OCI-LY7 (cell line): ENCODE measurements at places on chromosomes 6 and 20.

GRCh38 chr20:62741701-62742491 lies 33.3 kb downstream of the NTSR1 start:
- DNase-seq = no peak

GRCh38 chr6:122423734-122424133 lies 24.3 kb downstream of the HSF2 start:
- no peak for DNase-seq

- no peak for DNase-seq
These were observed 17.2 kb downstream of the TAB2 start for GRCh38 chr6:149334682-149335160.

DNA sequence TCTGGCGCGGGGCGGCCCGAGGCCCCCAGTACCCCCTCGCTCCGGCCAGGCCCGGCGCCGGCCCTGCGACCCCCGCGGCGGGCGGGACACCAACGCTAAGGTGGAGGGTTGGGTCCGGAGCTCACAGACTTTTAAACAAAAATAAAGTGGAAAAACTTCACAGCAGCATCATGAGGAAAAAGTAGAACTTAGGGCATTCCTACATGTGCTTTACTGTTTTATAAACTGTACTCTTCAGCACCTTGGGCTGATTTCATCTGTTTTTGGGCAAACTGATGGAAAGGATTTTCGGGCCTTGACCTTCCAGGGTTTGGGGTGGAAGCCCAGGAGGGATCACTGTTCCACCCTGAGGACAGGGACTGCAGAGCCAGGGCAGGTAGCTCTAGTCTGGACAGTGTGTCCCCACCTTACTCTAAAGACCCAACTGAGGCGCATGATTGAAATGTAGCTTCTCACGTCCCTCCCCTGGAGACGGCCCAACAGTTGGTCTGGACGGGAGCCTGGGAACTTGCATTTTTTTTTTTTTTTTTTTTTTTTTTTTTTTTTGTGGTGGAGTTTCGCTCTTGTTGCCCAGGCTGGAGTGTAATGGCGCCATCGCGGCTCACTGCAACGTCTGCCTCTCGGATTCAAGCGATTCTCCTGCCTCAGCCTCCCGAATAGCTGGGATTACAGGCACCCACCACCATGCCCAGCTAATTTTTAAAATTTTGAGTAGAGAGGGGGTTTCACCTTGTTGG lies 740 bp downstream of the NELFCD start:
- peak; percentile 40 for DNase-seq

DNA sequence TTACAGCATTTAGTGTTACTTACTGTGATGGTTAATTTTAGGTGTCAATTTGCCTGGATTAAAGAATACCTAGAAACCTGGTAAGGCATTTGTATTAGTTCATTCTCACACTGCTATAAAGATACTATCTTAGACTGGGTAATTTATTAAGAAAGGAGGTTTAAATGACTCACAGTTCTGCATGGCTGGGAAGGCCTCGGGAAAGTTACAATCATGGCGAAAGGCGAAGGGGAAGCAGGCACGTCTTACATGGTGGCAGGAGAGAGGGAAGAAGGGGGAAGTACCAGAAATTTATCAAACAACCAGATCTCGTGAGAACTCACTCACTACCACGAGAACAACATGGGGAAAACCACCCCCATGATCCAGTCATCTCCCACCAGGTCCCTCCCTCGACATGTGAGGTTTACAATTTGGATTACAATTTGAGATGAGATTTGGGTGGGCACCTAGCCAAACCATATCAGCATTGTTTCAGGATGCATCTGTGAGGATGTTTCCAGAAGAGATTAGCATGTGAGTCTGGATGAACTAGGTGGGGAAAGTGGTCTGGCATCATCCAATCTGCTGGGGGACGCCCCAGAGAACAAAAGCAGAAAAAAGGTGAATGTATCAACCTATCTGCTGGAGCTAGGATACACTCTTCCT lies 76.8 kb downstream of the MKKS start:
- no peak for DNase-seq

DNA sequence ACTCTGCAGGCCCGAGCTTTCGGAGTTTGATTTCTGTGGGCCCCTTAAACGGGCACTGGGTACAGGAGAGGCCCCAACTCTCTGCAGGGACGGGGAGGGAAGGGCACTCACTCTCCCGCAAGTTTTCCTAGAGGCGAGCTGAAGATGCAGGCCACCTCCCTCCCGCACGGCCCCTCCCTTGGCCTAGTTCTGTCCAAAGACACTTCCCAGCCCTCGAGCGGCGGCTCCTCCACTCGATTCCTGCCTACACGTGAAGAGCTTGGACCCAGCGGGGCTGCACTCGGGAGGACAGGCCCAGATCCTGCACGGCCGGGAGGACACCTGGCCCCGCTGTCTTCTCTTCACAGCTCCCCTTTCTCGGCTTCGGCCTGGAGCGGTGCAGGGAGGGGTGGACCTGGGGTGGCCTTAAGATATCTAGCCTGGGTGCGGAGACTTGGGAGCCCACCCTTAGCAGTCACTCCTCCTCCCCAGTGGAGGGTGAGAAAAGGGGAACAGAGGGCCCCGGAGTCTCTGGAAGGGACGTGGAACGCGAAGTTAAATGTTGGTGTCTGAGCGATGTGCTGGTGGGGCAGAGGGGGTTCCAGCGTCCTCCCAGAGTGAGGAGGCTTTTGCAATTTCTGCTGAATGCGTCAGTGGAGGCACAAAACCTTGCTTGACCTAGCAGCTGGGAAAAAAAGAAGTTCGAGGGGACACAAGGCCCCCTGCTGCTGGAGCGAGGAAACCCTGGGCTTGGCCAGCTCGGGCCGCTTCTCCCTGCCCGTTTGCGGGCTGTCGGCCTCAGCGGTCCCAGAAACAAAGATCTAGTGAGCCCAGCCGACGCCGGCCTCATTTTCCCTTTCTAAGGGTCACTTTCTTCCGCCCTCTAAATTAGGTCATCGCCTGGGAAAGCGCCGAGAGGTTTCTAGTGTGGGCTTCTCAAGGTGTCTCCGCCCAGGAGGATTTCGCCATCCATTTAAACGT lies 4.9 kb downstream of the OLIG3 start:
- no peak for DNase-seq

- DNase-seq = no peak
These were observed 11.8 kb downstream of the MAS1 start for GRCh38 chr6:159902620-159903019.

- DNase-seq = no peak
These were observed 305.6 kb downstream of the THBS2 start for GRCh38 chr6:168948002-168948401.

DNA sequence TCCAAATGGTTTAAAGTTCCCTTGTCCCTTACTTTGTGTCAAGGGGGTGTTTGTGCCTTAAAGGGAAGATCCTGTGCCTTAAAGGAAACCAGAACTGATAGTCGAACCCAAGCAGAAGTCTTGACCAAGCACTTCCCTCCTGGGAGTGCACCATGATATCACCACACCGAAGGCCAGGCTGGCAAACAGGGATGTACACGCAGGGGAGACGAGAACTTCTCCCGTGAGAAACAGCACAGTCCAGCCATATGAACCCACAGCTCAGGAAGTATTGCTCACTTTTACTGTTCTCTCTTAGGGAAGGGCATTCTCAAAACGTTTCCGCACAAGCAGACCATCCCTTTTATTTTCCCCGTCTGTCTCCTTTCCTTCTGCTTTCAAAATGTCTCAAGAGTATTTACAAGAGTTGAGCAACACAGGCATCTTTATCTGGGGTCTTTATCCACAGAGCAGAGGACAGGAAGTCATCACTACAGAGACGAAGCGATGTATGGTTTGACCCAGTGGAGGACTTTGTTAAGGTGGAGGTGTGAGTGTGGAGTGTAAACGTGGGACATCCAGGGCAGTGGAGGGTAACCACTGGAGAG lies 12.8 kb upstream of the SERPINB1 start:
- DNase-seq = no peak

GRCh38 chr6:36536873-36537547 lies 10.3 kb downstream of the STK38 start:
- DNase-seq = no peak

DNA sequence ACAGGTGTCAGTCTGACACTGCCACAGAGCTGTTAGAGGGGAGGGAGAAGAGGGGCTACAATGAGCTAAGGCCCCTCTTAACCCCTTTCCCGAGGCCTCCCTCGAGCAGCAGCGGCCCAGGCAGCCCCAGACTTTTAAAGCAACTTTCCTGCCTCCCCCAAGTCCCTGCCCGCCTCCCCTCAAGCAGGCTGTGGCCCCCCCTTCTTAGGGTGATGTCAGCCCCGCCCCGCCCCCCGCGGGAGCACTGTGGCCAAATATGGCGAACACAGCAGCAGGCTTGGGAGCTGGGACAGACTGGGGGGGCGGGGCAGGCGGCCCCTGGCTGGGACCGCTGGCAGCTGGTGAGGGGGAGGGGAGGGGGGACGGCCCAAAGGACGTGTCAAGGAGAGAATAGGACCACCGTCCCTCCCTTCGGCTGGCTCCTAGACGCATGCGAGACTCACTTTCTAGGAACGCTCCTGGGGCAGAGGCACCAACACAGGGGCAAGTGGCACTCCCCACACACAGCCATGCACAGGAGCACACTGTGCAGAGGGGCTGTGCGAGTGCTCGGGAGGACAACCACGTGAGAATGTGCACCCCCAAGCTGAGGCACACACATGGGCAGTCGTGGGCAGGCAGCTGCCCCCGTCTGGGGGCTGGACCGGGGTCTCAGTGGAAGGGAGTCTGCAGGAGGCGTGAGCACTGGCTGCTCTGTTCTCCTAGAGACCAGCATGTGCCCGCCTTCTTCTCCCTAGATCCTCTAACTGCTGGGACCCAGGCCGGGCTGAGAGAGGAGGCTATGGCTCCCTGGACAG lies 6.7 kb downstream of the TEAD3 start:
- no peak for DNase-seq

DNA sequence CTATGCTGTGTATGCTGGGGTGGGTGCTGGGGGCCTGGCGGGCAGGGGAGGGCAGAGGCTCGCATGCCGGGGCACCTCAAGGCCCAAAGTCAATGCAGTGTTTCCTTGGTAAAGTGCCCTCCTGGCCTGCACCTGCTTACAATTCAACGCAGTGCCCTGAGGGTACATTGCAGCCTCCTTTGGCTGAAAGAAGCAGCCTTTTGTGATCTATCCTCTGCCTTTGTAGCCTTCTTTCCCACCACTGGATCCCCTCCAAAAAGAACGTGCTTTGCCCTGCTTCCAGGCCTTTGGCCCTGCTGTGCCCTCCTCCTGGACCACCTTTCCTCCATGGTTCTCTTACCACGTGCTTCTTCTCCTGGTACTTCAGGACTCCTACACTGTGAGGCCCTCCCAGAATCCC lies 113.6 kb upstream of the PTPN1 start:
- DNase-seq = no peak

GRCh38 chr6:162942866-162943265 lies 215.1 kb downstream of the PACRG start:
- no peak for DNase-seq

- DNase-seq = no peak
These were observed 45.5 kb downstream of the PCNA start for GRCh38 chr20:5074232-5074674.

DNA sequence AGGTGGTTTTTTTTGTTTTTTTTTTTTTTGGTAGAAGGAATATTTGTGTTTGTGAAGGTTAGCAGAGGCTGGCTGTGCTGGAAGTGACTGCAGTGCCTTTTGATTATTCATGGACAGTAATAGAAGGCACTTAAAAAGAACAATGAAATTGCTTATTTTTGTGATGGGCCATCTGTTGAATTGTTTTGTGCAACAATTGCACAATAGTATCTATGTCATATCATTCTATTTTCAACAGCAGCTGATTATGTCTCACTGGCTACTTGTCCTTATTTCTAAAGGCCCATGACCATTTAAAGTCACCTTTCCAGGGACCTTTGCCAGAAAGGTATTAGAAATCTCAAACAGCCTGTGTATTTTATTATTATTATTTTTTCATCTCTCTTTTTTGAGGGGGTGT lies 70.6 kb downstream of the AFG1L start:
- no peak for DNase-seq

DNA sequence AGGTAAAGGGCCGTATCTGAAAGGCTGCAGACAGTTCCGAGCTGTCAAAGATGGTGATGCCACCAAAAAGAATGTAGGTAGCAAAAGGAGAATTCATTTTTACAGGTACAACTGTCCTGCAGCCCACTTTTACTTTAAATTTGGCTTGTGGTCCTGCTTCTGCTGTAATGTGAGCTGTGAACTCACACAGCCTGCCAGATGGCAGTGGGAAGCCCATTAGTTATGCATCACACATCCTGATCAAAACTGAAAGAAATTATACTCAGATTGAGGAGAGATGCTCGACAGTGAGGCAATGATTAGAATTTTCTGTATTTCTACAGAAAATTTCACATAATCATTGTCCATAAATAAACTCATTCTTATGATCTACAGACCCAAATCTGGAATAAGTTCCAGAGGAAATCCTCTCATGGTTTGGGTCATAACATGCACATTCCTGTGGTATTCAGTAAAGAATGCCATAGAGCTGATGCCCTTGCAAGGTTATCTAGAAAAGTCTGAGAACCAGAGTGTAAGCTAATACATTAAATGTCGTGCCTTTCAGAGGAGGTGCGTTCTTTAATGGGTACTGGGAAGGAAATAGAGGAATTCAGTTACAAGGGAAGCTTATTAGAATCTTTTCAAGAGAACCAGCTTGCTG lies 23.9 kb upstream of the E2F3 start:
- DNase-seq = peak; percentile 17

DNA sequence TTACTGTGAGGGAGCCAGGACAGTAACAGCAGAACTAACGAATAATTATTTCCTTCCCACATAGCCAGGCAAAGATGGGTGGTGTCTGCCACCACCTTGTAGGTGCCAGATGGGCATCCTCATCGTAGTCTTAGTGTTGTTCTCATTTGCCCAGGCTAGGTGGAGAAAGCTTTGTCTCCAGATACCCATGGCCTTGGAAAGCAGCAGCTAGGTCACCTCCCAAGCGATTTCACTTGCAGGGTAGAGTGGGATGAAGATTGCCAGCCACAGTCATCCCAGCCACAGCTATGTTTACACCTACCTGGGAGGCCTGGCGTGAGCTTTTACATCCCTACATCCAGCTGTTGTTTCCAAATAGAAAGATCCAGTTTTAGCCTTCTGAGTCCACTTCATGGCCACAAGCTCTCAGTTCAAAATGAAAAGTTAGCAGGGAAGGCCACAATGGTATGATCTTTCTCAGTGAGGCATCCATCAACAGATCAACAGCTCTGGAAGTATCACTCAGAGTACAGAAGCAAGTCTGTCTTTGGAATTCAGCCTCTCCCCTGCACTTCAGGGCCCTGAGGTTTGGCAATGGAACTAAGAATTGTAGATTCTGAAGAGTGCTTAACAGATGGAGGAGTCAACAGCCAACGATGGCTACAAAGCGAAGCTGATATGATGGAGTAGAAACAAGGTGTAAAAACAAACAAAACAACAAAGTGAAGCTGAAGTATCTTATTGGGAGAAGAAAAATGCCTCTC lies 11.0 kb upstream of the SNRPC start:
- no peak for DNase-seq

GRCh38 chr6:938271-938905 lies 245.4 kb upstream of the EXOC2 start:
- no peak for DNase-seq

- no peak for DNase-seq
These were observed 24.1 kb downstream of the ENPP1 start for GRCh38 chr6:131831886-131832285.

DNA sequence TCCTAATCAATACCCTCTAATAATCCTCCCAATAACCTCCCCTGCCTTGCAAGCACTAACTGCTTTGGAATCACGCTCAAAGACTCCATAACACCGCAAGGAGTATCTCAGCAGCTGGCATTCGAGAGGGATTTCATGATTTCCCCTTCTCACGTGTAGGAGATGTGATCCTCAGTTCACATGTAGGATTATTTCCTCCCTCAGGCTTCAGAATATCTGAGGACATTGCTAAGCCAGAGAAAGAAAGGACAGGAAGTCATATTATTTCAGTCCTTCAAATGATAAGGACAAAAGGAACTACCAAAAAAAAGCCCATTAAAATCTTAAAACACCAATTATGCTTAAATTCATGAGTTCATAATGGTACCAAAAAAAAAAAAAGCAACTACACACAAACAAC lies 122.9 kb downstream of the NFATC2 start:
- DNase-seq = no peak
